ENCODE measurements at places on chromosomes 7 and 10.

DNA sequence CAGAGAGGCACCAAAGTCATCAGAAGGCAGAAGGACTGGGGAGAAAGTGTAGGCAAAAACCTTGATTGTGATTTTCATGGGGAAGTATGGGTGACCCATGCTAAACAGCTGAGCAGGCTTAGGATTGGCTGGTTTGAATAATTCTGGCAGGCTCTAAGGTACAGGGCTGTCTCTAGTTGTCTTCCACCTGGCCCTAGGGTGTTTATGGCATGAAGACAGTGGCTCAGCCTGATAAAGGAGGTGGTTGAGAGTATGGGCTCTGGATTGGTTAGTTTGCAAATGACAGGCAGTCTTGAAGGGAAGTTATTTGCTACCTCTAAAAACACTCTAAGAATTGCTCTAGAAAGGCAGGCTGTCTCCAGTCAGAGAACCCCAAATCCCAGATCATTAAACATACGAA, 100.3 kb downstream of the STRA8 start:
- no peak for DNase-seq

GRCh38 chr10:14486777-14487487, 156.2 kb upstream of the FRMD4A start:
- DNase-seq = peak; percentile 55

DNA sequence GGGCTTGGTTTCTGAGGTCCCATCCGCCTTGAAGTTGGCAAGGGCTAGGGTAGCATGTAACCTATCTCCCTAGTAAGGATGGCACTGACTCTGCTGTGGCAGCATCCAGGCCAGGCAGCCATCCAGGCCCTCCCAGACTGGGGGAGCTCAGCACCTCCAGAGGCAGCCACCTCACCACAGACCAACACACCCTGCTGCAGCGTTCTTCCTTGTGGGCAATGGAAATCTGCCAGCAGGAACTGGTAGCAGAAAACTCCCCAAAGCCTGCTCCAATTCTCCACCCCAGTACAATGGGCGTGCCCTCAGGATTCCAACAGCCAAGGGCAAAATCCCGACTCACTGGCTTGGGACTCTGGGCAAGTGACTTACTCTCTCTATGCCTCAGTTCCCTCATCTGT, 27.5 kb downstream of the DLG5 start:
- no peak for DNase-seq

- no peak for DNase-seq
Measured at GRCh38 chr7:74441801-74442200, 11.9 kb upstream of the GTF2IRD1 start.

- no peak for DNase-seq
Measured at GRCh38 chr7:103887853-103888602, 101.4 kb downstream of the RELN start.

DNA sequence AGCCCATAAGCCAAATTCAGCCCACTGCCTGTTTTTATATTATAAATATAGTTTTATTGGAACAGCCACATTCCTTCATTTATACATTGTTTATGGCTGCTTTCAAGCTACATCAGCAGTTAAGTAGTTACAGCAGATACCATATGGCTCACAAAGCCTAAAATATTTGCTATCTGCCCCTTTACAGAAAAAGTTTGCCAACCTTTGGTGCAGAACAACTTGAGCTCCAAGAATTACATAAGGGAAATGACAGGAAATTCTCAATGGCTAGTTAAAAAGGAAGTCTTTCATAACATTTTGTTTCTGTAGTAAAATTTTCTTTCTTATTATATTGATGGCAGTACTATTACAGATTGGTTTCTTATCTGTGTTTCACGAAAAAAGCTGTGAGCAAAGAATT, 59.3 kb downstream of the COL28A1 start:
- DNase-seq = no peak

GRCh38 chr7:24932815-24933214, 47.2 kb downstream of the OSBPL3 start:
- DNase-seq = no peak

GRCh38 chr10:115572740-115573455, 479.7 kb downstream of the ATRNL1 start:
- no peak for DNase-seq

GRCh38 chr10:30671026-30671616, 41.6 kb upstream of the LYZL2 start:
- DNase-seq = peak; percentile 4

DNA sequence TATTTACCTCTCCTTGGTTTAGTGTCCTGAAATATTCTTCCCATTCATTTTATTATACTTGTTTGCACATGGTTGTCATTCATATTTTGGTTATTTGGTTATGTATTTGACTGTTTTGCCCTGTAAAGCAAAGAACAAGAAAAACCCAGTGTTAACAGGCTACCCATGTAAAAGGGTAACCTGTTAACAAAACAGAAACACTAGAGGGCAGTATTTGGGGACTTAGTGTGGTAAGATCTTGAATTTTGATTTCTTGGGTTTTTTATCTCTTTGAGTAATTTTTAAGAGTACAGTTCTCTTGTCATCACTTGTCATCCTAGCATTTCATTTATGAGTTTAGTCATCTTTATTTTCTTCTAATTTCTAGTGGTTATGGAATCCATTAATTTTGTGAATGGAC, 51.3 kb downstream of the POLL start:
- DNase-seq = no peak

GRCh38 chr7:129146237-129146979, 1.9 kb downstream of the TSPAN33 start:
- no peak for DNase-seq

DNA sequence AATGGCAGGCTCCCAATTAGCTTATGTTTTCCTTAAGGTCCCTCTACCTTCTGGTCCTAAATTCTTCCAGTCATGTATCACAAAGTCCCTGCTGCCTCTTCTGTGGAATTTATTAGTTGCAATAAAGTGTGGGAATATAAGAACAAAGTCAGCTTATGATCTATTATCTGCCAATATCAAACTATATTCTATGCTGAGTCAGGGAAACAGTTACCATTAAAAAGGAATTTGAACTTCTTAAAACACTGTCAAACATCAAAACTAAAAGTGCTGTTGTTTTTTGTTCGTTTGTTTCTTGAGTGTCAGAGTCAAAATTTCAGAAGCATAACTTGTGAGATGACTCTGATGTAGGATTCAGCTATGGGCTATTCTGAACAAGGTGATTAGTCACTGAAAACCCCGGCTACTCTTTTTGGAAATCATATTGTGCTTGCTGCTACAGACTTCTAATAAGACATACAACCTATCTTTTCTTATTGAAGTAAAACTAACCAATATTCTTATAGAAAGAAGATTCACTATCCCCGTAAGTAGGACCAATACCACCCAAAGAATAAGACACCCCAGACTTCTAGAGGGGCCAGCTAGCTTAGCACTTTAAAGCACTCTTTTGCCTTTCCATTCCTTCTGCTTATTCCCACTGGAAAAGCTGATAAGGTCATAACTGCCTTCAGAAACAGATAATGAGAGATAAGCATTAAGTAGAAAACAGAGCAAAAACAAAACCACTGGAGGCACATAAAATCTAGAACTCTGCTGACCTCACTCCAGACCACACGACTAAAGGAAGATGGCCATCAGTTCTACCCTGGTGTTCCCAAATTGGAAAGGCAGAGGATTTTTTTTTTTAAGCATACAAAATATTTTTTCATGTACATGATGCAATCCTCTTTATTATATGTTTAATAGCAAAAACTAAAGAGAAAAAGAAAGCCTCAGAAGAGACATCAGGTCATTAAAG, 370.6 kb downstream of the PARD3 start:
- no peak for DNase-seq

- DNase-seq = peak; percentile 9
Measured at GRCh38 chr10:6416892-6417512, 163.1 kb downstream of the PRKCQ start.

GRCh38 chr10:93461109-93461806, 20.9 kb downstream of the MYOF start:
- DNase-seq = no peak

GRCh38 chr7:134954197-134955082, 31.9 kb upstream of the AGBL3 start:
- peak; percentile 1 for DNase-seq

DNA sequence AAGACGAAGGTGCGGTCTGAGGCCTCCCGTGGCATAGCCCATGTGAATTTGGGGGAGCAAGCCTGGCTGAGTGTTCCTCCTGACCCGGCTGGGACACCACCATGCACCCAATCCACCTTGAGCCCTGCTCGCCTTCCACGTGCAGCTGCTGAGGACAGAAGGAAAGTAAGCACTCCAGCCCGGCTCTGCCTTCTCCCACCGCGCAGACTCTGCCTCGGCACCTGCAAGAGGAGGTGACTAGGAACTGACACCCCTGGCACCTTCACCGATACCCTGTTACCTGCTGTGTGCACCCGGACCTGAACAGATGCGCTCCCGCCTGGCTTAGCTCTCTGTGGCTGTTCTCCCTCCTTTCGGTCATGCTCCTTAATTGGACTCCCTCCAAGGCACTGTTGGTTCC, 57.0 kb upstream of the OPN4 start:
- DNase-seq = no peak

DNA sequence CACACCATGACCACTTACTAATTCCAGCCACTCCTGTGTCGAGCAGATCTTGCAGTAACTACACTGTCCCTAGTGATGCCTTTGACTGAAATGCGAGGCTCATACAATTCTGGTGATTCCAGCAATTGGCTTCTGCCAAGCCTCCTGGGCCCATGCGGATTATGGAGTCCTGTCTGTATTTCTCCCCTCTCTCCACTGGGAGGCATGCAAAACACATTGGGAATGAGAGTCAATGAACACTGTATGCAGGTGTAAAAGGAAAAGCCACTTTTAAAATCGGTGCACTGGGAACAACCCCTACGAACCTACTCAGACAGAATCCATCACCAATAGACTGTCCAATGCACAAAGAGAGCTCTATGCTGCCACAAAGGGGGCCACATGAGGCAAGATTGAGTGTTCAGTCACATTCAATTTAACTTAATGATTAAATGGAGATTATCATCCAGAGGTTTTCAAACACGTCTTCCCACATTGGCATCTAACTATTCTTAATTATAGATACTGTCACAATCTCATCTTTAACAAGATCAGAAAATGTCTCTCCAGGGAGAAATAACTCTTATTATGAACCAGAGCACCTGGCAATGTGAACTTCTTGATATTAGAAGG, 550.6 kb downstream of the GLRX3 start:
- DNase-seq = no peak

GRCh38 chr7:1863091-1863900, 193.2 kb downstream of the ELFN1 start:
- no peak for DNase-seq
